Activated naive CD4-positive, alpha-beta T cell treated with Interleukin-2 at 50 U/mL for 16 hours (primary cell): ENCODE measurements at places on chromosomes 5 and 9.

GRCh38 chr9:136090768-136091581 is 4.1 kb downstream of the NACC2 start:
- no peak for DNase-seq

DNA sequence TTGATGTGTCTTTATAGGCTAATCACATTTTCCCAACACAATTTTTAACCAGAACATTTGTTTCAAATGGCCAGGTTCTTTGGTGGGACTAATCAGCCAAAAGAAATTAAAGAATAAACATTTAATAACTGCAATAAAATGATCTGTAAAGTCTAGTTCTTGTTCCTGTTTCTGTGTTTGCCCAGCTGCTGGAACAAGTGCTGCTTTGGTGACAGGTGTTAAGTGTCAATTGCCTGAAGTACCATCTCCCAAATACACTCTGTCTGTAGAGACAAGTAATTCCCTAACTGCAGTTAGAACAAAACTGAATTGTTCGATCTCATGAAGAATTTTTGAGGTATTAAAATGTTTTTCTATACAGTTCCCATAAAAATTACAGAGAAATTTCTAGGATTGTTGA is 402.3 kb upstream of the CHD1 start:
- DNase-seq: no peak

GRCh38 chr9:470552-471194 is 256.0 kb downstream of the DOCK8 start:
- no peak for DNase-seq

- no peak for DNase-seq
Observed at GRCh38 chr9:106111039-106111730, 416.8 kb downstream of the TMEM38B start.

DNA sequence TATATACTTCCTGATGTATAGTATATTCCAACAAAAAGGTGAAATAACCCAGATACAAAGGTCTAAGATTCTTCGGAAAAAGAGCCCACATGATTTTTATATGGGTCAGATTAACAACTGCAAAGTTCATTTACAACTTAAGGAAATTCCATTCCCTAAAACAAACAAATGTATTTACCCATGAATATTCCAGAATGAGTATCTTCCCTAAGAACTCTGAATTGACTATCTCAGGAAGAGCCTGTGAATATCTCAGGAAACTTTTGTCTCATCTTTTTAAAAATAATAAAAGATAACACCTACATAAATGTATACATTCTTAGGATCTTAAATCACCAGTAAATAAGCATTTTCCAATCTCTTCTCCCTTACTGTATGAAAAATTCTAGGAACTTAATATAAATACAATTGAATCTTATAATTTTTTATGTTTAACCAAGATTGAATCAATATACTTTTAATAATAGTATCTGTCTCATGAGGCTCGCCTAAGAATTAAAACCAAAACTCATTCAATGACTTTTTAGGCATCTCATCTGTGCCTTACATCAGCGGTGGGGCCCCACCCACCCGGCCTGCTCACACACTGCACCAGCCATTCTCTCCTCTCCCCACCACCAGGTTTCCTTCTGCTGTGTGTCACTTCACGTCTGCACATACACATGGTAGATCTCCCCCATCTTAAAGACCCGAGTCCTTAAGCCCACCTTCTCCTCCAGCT is 78.1 kb downstream of the RAPGEF1 start:
- DNase-seq: peak; percentile 81

- DNase-seq: no peak
Observed at GRCh38 chr5:53463909-53464621, 16.4 kb upstream of the FST start.

DNA sequence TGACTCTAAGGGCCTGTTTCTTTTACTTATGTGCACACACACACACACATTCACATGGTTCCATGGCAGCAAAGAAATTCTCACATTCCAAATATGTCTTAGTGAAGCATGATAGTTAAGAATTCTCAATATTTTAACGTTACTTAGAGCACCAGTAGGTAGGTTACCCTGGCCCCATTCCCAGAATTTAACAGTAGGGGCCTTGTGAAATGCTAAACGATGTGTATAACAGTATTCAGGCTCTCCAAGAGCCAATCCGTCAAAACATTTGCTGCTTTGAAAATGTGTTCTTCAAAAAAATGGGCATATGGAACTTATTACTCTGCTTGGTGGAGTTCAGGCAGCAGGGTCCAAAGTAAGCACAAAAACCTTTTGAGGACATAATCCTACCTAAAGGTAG is 93.7 kb upstream of the DAB2 start:
- DNase-seq: no peak

GRCh38 chr5:17425385-17426070 is 72.5 kb upstream of the TAF11L2 start:
- DNase-seq: no peak

DNA sequence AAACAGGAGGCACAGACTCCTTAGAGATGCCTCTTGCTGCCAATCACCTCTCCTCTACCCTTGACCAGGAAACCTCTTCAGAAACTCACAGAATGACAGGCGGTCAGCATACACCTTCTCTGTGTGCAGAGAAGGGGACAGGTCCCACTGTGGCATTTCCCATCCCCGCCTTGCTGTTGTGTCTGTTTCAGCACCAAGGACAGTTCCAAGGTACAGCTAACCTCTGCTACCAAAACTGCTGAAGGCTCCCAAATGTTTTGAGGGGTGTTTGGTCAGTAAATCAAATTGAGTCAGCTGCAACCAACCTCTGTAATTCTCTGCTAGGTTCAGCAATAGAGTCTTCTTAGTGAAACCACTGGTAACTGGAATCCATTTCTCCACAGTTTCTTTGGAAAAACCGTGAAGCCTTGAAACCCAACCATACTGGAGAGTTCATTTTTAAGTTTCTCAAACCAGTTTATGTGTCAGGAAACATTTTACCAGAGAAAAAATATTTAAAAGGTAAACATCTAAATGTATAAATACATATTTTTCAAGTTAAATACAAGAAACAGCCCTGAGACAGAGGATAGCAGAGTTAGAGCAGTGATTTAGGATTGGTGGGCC is 122.0 kb downstream of the DRD1 start:
- peak; percentile 3 for DNase-seq

DNA sequence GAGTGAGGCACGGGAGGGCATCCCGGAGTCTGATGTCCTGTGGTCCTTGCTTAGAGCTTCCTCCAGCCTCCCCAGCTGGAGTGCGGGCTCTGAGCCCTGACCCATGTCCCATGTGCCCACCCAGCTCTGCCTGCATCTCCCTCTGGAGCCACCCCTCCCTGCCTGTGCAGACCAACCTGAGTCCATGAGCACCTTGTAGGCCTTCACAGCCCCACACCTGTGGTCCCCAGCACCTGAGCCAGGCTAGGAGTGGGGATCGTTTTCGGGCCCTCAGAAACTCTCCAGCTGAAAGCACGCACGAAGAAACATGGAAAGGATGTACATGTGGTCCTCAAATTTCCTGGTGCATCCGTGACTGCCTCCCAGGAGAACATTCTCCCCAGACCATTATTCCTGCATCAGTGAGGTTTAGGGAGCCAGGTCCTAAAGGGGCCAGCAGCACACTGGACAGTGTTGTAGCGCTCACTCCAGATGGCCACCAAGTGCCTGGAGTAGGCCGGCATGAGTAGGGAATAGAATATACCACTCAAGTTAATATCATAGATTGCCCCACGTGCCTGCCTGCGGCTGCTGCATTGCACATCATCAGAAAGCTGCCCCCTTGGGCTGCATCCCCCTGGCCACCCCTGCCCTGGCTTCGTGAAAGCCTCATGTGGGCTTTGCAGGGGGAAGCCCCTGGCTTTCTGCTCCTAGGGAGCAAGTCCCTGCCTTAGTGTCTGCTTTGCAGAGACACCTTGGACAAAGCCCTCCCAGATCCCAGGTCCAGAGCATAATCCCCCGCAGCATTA is 80.6 kb downstream of the WNK2 start:
- no peak for DNase-seq

- DNase-seq: no peak
Observed at GRCh38 chr9:93660352-93661046, 84.1 kb downstream of the PHF2 start.
